ENCODE measurements at places on chromosomes 3 and 15. TPM values are rescaled to one million over a fixed set of nuclear protein-coding genes. Genes with fewer than 3 reads are reported as not detected.

ADGRG7 gene
- not detected for total RNA-seq

ACTL6A gene
- 28.8 TPM for total RNA-seq

MYLK gene
- total RNA-seq = 2,153 TPM

CCDC9B gene
- total RNA-seq = 60.3 TPM

PLA2G4D gene
- total RNA-seq = not detected

SCAP gene
- total RNA-seq = 63.9 TPM

SCAANT1 gene
- total RNA-seq = not detected

CHDH gene
- 1.1 TPM for total RNA-seq

ECE2 gene
- total RNA-seq = 1.1 TPM

IMPG2 gene
- total RNA-seq = 1.4 TPM

FEZF2 gene
- not detected for total RNA-seq

MASP1 gene
- 93.5 TPM for total RNA-seq

ULK3 gene
- 32.7 TPM for total RNA-seq

ABCC5 gene
- 39.6 TPM for total RNA-seq

AMT gene
- 4.9 TPM for total RNA-seq

LEO1 gene
- 15.3 TPM for total RNA-seq

PLSCR2 gene
- not detected for total RNA-seq

CNTN3 gene
- 2.1 TPM for total RNA-seq

CD86 gene
- total RNA-seq = 5.5 TPM

VIPR1 gene
- 2.6 TPM for total RNA-seq

CEP63 gene
- total RNA-seq = 26.2 TPM

SI gene
- not detected for total RNA-seq

ABHD14A gene
- 25.3 TPM for total RNA-seq

CACNA2D2 gene
- 1.5 TPM for total RNA-seq

REC114 gene
- not detected for total RNA-seq

EAF2 gene
- 6.4 TPM for total RNA-seq

PLA2G4B gene
- 1.8 TPM for total RNA-seq

LYZL4 gene
- not detected for total RNA-seq

FYTTD1 gene
- 63.9 TPM for total RNA-seq

SERPINI2 gene
- not detected for total RNA-seq

GABRB3 gene
- 4.2 TPM for total RNA-seq
